Activated T-helper 9 cell treated with anti-CD3 and anti-CD28 coated beads, Interleukin-2, amount 50 U/mL, for 16 hours (primary cell): ENCODE measurements at places on chromosomes 2 and 18.

DNA sequence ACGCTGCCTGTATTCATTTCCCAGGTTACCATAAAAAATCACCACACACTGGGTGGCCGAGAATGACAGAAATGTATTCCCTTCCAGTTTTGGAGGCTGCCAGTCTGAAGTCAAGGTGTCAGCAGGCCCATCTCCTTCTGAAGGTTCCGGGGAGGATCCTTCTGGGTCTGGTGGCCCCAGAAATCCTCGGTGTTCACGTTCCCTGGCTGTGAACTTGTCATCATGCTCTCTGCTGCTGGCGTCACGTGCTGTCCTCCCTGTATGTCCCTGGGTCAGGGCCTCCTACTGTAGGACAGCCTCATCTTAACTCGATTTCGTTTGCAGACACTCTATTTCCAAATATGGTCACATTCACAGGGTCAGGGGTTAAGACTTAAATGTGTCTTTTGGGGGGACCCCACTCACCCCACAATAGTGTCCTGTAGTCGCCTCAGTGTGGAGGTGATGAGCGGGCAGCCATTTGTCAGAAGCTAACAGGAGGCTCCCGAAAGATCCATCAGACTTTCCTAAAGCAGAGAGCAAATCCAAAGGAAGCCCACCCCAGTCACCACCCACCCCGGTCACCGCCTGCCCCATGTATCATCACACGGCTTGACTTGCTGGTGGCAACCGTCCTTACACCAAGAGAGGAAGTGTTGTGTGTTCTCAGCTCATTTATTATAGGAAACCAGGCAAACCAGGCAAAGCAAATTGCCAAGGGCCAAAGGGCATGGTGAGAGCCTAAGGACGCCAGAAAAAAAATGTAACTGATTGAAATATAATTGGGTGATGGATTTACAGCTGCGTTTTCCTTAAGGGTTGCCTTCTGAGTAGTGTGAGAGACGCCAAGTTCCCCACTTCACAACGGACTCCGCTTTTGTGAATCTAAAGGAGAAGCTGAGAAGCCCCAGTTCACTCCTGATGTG lies 148.8 kb upstream of the ZNF236 start:
- no peak for DNase-seq

GRCh38 chr18:66560094-66560493 lies 43.8 kb downstream of the CDH19 start:
- DNase-seq: no peak

DNA sequence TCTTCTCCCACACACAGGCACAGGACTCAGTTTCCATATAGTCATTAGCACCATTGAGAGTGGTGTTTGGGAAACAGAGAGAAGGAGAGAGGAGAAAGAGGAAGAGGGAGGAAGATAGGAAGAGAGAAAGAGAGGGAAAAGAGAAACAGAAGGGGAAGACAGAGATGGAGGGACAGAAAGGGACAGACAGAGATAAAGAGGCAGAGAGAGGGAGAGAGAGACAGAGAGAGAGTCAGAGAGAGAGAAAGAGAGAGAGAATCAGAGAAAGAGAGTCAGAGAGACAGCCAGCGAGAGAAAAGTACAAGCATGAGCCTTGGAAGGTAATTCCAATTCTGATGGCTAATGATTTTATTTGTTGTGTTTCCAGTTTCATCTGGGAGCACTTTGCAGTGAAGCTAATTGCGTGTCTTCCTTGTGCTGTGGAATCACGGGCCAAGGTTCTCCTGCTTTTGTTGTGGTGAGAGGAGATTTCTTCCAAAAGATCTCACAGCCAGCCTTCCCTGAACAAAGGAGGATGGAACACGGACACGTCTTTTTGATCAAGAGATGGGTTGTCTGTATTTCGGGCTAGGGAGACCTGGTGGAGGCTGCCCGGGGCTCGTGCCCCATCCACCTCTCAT lies 153.6 kb upstream of the TWIST2 start:
- DNase-seq: no peak

DNA sequence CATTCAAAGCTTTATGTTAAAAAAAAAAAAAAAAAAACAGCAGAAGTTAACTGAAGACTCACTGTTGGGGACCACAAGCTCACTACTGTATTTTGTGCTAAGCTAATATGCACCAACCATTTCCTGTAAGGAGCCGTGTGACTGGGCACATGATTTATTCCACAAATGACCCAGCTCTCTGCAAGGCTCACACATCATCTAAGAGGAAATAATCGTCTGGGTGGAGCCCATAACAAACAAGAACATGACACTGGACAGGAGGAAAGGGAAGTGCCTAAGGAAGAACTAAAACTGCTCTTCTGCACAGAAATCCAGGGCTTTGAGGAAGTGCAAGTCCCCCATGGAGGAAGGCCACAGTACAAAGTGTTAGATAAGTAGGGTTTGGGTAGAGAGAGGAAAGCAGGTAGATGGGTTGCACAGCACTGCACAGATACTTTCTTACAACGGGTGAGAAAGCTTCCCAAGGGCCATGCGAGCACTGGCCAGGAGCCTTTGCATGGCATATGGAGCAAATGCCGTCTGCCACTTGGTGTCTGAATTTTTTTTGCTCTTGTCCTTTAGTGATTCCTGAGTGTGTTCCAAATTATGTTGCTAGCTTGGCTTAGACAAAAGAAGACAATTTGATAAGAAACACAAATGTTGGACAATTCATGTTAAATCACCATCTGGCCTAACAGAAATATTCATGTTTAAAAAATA lies 24.4 kb downstream of the NFE2L2 start:
- no peak for DNase-seq

DNA sequence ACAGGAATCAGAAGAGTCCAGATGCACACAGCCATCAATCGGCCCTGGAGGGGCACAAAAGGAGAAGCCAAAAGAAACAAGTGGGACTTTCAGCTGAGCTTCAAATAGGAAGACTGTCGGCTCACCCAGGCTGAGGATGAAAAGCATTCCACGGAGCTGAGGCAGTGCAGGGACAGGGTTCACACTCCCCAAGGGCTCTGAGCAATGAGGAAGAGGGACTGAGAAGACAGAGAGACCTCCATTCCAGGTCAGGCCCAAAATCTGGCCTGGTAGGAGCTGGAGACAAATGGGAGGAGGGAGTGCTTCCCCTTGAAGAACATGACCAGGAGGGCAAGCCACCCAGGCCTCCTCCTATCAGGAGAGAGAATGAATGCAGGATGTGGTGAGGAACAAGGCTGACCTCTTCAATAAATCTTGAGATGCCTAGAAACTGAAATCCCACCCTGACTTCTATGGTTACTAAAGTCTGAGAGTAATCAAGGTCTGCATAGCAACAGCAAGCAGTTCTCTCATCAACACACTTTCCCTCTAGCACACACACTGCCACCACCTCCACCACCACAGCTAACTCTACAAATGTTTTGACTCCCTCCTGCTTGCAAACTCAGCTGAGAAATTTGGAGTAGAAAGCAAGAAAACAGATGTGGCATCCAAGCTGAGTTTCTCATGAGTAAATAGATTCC lies 434.4 kb downstream of the TNS1 start:
- DNase-seq: no peak

GRCh38 chr2:101399021-101399799 lies 11.9 kb upstream of the CREG2 start:
- no peak for DNase-seq

DNA sequence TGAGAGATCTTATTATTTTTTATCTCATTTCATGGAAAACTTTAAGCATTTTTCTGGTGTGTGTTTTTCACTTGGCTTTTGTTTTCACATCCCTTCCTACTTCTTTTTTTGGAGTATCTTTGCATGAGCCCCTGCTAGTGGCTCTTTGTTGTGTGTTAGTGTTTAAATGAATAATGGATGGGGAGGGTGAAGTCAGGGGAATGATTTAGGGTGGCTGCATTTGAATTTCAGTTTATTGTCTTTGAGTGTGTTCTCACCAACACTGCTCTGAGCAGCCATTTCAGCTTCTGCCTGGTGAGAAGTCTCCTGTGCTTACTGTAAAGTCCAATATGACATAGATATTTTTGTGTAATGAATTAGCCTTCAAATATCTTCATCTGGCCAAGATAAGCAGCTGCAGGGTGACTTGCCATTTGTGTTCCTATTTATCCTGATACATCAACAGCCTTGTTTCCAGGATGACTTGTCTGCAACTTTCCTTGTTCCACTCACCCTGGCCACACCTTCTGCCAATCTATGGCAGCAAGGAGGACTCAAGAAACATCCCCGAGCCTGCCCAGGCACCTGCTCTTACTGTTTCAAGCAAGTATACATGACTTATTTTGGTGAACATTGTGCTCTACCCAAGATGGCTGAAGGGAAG lies 182.6 kb downstream of the PDE11A start:
- DNase-seq: no peak

DNA sequence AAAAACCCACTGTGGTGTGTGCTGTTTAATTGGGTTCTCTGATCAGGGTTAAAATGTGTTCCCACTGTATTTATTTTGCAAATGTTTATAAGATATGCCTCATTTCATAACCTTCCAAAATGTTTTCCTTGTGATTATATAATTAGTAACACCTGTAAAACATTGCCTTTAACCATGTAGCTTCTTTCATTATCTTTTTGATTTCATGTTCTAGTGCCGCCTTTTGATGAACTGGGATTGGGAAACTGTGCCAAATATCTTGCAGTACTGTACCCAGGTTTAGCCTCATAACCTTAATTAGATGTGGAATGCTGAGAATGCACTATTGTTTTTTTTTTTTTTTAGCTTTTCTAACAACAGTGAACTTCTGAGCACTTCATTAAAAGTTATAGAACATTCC lies 96.9 kb downstream of the TANC1 start:
- no peak for DNase-seq

DNA sequence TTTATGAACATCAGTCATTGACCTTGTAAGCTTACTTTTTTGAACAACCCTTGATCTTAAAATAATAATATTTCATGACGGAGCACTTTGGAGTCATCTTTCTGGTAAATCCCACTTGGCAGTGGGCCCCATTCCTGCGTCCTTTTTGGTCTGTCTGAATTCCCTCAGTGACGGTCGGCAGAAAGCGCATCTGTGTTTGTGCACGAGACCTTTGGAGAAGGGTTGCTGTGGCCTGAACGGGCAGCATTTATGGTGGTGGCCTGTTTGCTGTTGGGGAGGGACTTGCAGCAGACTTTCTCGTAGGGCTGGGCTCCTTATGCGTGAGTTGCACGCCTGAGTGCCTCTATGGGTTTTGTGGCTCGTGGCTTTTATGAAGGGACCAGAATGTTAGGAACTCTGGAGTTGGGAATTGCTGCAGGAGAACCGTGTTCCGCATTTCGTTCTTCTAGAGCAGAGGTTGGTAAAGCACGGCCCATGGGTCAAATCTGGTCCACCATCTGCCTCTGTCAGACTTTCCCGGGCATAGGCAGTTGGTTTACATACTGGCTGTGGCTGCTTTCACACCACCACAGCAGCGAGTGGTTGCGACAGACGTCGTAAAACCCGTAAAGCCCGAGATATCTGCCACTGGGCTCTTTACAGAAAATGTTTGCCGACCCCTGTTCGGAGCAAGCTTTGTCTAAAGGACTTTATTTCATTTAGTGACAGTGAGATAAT lies 30.8 kb downstream of the LPIN1 start:
- DNase-seq: no peak

GRCh38 chr2:10267036-10267435 lies 35.7 kb upstream of the HPCAL1 start:
- DNase-seq: no peak

DNA sequence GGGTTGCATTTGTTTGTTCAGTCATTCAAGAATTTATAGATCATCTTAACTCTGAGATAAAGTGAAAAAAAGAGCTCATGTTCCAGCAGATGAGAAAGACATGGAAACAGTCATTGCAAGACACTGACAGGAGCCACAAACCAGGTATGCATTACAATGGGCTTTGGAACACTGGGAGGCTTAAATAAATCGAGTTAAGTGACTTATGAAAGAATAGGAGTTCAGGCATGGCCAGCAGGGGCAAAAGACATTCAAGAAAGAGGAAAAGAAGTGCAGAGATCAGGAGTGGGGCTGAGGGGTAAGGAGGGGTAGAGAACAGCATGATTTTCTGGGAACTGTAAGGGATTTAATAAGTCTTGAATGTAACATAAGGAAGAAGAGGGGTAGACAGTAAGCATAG lies 121.2 kb upstream of the EPC2 start:
- DNase-seq: no peak

GRCh38 chr2:72996117-72996502 lies 75.4 kb downstream of the SFXN5 start:
- DNase-seq: no peak

DNA sequence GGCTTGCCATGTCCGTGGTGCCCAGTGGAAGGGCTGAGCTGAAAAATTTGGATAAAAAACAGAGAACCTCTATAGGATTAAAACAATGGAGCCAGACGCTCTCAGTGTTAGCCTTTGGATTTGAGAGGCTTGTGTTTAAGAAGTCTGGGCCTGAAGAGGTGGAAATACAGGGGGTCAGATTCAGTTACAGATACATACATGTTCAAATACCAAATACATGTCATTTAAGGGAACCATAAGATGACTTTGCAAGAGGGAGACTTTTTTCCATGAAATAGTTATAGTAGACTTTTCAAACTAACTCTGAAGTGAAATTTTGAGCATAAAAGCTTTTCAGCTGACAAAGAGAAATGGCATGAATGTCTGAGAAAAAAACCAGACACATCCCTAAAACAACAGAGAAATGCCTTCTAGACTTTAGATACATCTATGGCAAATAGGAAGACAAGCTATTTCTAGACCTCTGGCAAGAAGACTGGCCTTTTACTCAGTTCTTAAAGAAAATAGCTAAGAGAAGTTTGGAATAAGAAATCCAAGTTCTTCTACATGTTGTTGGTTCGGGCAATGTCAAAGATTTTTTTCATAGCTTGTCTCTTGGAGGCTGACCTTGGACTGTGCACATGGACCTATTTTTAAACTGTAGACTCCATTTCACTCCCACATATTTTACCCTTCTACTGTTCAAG lies 112.9 kb downstream of the LTBP1 start:
- DNase-seq: no peak

DNA sequence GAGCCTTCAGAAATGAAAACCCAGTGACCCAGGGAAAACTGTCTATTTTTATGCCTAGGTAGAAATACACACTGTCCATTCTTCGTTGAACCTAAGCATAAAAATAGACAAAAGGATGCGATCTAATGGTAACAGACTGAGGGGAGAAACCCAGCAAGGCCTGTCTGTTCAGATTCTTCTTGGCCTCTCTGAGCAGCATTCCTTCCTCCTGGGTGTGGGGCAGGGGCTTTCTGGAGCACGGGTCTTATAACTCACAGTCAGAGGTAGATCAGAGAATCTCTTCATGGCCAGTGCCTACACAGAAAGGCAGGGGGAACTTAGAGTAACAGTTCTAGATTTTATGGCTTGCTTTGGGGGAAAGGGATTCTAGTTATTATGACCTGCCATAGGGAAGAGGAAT lies 56.0 kb downstream of the PKDCC start:
- no peak for DNase-seq

- no peak for DNase-seq
Measured at GRCh38 chr2:240514631-240515030, 43.2 kb downstream of the ANKMY1 start.
